ENCODE measurements at places on chromosomes 2 and 18. TPM values are rescaled to one million over a fixed set of nuclear protein-coding genes. Genes with fewer than 3 reads are reported as not detected.

The MAP3K19 gene
- total RNA-seq: not detected

The MROH2A gene
- total RNA-seq: not detected

The ATIC gene
- 33.5 TPM for total RNA-seq

The RAB6C gene
- not detected for total RNA-seq

The TMEM182 gene
- total RNA-seq: 2.2 TPM

The RTP5 gene
- total RNA-seq: not detected

The NPAS2 gene
- total RNA-seq: 7.3 TPM

The COL5A2 gene
- total RNA-seq: 61.8 TPM

The ANO7 gene
- total RNA-seq: not detected

The CABYR gene
- 0.22 TPM for total RNA-seq

The TXNDC2 gene
- 0.33 TPM for total RNA-seq

The SIX2 gene
- 1.8 TPM for total RNA-seq

The GAL3ST2 gene
- not detected for total RNA-seq

The PTPRM gene
- 206 TPM for total RNA-seq

The STPG4 gene
- not detected for total RNA-seq

The UGT1A10 gene
- not detected for total RNA-seq

The RAB27B gene
- 0.98 TPM for total RNA-seq

The AGXT gene
- total RNA-seq: 0.75 TPM

The HOXD3 gene
- 23.0 TPM for total RNA-seq

The PHOSPHO2 gene
- 11.3 TPM for total RNA-seq

The CCDC148 gene
- 2.0 TPM for total RNA-seq

The NLRC4 gene
- 1.5 TPM for total RNA-seq

The REG3G gene
- total RNA-seq: not detected

The SETBP1 gene
- total RNA-seq: 27.3 TPM

The TBR1 gene
- not detected for total RNA-seq

The SPP2 gene
- not detected for total RNA-seq

The C2orf66 gene
- total RNA-seq: 0.68 TPM

The CD207 gene
- not detected for total RNA-seq

The CRACDL gene
- total RNA-seq: 4.2 TPM

The GRP gene
- not detected for total RNA-seq

The GDF7 gene
- under 0.01 TPM for total RNA-seq

The CDH2 gene
- total RNA-seq: 0.22 TPM

The RFTN2 gene
- total RNA-seq: 22.4 TPM

The IL36B gene
- not detected for total RNA-seq

The KIAA2012 gene
- total RNA-seq: not detected

The FAHD2B gene
- 19.6 TPM for total RNA-seq

The FAM161A gene
- 3.5 TPM for total RNA-seq

The HOXD4 gene
- total RNA-seq: 20.7 TPM

The LYPD6 gene
- total RNA-seq: under 0.01 TPM

The STON1 gene
- 59.2 TPM for total RNA-seq

The SEPTIN10 gene
- total RNA-seq: 108 TPM

The CDH19 gene
- total RNA-seq: 2.8 TPM

The PTPRN gene
- not detected for total RNA-seq

The DSC1 gene
- not detected for total RNA-seq

The TFCP2L1 gene
- total RNA-seq: 7.9 TPM

Data from subcutaneous adipose tissue (tissue), 4 donors.